ENCODE measurements at places on chromosomes 4 and X.

DNA sequence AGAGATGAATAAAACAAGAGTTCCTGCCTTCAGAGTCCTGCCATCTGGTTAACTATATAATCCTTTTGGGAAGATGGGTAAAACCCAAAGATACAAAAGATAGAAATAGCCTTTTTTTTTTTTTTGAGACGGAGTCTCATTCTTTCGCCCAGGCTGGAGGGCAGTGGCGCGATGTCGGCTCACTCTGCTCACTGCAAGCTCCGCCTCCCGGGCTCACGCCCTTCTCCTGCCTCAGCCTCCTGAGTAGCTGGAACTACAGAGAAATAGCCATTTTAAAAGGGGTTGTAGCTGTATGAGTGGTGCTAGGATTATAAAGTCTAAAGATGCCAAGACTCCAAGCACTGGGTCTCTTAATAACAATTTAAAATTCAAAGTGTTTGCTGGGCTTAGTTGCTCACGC, 97.2 kb downstream of the KDR start:
- DNase-seq, result no peak

GRCh38 chr4:2937146-2937857, 25.9 kb downstream of the NOP14 start:
- no peak for DNase-seq

GRCh38 chrX:102849396-102849795, 87.7 kb upstream of the RAB40AL start:
- DNase-seq, result no peak

DNA sequence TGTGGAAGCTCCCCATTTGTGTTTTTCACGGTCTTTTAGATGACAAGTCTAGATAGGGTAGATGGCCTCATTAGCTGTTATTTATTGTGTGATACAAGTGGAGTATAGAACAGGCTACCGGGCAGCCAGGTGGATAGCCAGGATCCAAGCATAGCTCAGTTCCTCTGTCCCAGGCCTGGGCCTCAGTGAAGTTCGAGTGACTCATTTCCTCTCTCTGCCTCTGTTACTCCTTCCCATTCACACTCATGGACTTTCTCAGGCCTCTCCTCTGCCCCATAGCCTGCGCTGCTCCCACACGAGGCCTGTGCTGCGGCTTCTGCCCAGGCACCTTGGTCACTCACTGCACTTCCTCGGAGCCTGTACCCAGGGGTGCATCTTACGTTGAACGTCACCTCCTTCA, 54.5 kb downstream of the TENM3 start:
- no peak for DNase-seq

- no peak for DNase-seq
These were observed 1020.7 kb upstream of the SLIT2 start for GRCh38 chr4:19230906-19231545.

DNA sequence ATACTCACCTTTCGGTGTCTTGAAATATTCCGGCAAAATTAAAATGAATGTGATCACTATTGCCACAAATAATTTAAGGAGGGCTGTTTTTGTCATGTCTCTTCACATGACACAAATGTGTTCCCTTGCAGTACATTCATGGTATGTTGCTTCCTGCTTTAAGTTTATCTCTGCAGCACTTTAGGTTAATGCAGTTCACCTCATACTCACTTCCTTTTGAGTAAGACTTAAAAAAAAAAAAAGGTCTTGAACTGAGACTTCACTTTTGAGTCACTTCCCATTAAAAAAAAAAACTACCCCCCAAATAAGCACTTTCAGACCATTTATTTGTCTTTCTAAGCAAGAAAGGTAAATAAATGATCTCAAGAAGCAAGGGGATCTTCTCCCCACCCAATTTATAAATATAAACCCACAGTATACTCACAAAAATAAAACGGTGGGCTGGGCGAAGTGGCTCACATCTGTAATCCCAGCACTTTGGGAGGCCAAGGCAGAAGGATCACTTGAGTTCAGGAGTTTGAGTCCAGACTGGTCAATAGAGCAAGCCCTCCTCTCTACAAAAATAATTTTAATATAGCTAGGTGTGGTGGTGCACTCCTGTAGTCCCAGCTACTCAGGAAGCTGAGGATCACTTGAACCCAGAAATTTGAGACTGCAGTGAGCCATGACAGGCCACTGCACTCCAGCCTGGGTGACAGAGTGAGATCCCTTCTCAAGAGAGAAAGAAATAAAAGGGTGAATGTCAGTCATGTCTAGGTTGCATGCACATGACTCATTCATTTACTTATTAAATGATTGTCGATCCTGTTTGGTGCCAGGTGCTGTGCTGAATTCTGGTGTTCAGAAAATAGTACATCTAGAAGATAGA, at the start of gene TMEM156:
TMEM156 (minus strand) TSS at position 192 of the 868 bp plus-strand sequence; CDS start at position 96, 96 bp downstream.
- peak; percentile 55 for DNase-seq

GRCh38 chrX:71170660-71171059, 26.0 kb downstream of the NLGN3 start:
- DNase-seq, result no peak

DNA sequence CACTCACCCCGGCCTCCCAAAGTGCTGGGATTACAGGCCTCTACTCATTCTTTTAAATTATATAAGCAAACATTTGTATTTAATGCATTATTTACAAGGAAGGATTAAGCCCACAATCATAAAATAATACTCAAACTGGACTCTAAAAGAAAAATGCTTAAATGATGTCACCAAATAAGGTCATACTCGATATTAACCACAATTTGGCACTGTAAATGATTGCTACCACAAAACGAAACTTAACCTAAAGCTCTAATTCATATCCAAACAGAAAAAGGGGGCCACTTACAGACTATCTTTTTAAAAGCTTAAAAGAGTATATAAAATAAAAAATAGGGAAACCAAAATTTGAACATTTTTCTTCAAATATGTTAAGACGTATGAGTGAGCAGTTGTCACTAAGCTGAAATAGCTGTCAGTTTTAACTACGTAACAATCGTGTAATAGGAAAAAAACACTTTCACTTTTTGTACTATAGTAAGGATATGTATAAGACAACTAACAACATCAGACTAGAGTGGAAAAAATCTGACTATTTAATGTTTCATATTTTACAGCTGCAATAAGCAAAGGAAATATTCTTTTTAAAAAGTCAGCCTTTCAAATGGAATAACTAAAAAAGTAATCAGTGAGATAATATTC, 108.2 kb upstream of the GPR34 start:
- DNase-seq, result no peak

GRCh38 chr4:140602714-140603113, 34.0 kb upstream of the UCP1 start:
- no peak for DNase-seq

- DNase-seq, result no peak
These were observed 114.7 kb downstream of the PRKX start for GRCh38 chrX:3598709-3599108.

DNA sequence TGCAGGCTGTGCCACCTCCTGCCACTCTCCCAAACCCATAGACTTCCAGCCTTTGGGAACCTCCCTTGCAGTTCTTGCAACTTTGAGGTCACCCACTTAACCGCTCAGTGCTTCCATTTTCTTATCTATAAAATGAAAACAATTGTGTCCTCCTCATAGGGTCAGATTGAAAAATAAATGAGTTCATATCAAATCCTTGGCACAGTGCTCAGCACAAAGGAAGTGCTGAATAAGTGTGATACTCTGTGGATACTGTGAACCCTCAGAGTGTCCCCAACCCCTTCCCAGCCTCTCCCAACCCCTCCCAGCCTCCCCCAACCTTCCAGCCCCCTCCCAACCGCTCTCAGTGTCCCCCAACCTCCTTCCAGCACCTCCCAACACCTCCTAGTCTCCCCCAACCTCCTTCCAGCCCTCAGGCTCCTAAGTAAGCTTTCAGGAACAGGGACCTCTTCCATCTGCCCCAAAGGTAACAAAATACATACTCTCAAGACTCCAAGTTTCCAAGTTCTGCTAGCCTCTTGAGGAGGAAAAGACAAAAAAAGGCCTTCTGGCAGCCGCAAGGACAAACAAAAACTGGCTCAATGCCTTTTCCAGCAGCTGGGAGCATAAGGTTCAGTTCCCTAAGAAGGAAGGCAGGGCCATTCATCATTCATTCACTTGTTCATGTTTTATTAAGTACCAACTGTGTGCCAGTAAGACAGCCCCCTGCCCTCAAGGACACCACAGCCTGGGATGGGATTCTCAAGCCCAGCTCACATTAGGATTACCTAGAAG, 46.1 kb upstream of the LGI2 start:
- no peak for DNase-seq

GRCh38 chr4:25320773-25321172, 8.2 kb downstream of the ZCCHC4 start:
- DNase-seq, result no peak

GRCh38 chr4:167826281-167826680, 266.1 kb upstream of the ANXA10 start:
- no peak for DNase-seq

DNA sequence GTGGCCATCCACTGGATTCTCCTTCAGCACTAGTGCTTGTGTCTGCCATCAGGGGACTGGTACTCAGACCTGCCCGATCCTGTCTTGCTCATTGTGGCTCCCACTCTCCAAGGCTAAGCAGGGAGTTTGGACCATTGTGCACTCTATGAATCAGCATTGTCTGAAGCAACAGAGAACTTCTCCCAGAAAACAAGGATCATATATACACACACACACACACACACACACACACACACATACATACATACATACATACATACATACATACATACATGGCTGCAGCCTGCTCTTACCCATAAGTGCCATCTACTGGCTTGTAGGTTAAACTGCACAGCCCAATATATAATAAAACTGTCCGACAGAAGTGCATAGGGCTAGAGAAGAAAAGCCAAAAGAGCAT, 345.3 kb upstream of the LCORL start:
- no peak for DNase-seq

- DNase-seq, result no peak
These were observed 285.9 kb downstream of the KCTD8 start for GRCh38 chr4:44162538-44163270.

- DNase-seq, result no peak
These were observed 671.2 kb downstream of the PCDH18 start for GRCh38 chr4:136861091-136861490.

- no peak for DNase-seq
These were observed 6.8 kb downstream of the ARHGAP4 start for GRCh38 chrX:153919281-153919680.

Data from germinal center (tissue), 1 donor.